Left ventricle myocardium superior (tissue), 1 donor: ENCODE measurements at places on chromosomes 12 and 14. TPM values are rescaled to one million over a fixed set of nuclear protein-coding genes. Genes with fewer than 3 reads are reported as not detected.

Gene GZMB
- 0.40 TPM for total RNA-seq

Gene NAA25
- total RNA-seq, result 17.8 TPM

Gene LRCOL1
- total RNA-seq, result not detected

Gene NUP37
- total RNA-seq, result 15.3 TPM

Gene MSRB3
- 150 TPM for total RNA-seq

Gene L3HYPDH
- total RNA-seq, result 11.3 TPM

Gene MMP14
- total RNA-seq, result 19.9 TPM

Gene PTPRQ
- total RNA-seq, result 0.77 TPM

Gene SP7
- total RNA-seq, result not detected

Gene NDUFA12
- 379 TPM for total RNA-seq

Gene TEX52
- not detected for total RNA-seq
